GM12891 (cell line): ENCODE measurements at places on chromosomes 6 and 20.

DNA sequence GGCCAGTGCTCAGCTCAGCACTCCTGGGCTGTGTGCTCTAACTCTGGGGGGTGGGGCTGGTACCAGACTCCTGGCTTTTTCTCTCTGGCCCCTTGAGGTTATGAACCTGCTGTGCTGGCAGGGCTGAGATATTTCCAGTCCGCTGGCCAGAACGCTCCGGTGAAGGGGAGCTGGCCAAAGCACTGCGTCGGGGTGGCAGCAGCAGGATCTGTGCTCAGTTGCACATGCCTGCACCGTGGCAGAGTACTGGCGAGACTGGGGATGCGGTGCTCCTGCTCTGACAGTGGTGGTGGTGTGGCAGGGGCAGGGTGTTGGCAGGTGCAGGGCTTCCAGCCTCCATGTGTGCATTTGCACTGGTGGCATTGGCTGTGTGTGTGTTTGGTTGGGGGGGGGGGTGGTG is 374.4 kb downstream of the PHF3 start:
- DNase-seq = no peak

- DNase-seq = no peak
These were observed 27.9 kb upstream of the BMP6 start for GRCh38 chr6:7697820-7698623.

GRCh38 chr6:79548304-79548703 is 11.1 kb upstream of the LCA5 start:
- DNase-seq = no peak

DNA sequence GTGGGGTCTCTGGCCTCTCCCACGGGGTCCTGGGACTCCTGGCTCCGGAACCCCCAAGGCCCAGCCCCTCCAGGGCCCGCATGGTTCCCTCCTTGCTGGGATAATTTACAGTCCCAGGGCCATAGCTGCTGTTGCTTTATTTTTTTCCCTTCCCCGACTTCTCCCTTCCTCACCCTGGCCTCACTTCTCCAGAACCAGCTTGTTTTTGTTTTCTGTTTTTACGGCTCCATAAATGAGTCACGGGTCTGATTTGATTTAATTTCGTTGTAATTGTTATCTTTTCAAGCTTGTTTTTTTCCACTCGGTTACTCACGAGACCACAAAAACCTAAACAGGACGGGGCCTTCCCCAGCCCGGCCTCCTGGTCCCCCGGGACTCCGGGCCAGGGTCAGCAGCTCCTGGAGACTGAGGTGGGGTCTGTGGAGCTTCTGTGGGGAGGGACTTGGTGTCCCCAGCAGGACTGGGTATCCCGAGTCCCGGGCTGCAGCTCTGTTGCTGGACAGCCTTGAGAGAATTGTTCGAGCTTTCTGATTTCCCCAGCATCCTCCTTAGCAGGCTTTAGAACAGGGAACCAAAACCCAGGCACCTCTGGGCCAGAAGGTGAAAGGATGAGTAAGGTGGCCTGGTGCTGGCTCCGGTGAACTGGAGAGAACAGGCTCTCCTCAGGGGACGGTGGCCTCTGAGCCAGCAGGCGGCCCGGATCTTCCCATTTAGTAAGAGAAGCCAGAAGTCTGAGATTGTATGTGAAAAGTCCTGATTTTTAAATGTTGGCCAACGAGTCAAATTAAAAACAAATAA is 94.9 kb downstream of the CEBPB start:
- DNase-seq = no peak

DNA sequence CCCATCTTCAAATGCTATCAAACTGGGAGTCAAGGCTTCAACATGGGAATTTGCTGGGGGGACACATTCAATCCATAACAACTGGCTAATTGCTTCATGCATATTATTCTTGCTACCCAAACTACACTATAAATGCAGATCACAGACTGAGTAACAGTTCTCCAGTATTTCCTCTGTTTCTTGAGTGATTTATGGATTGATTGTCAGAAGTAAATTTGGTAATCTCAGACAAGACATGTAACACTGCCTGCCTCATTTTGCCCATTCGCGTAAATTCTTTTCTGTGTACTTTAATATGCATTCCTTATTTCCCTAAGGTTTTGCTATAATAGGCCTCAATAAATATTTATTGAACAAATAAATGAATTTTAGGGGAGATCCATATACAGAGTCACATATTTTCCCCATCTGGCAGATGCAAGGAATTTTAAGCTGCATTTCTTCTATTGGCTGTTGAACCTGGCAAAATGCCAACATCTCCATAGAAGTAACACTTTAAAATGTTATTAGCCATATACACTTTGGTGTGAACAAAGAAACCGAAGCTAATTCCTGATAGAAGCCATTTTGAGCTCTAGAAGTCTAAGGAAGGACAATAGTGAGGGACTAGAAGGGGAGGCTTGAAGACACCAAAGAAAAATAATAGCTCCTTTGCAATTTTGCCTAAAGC is 98.2 kb downstream of the QRSL1 start:
- no peak for DNase-seq

DNA sequence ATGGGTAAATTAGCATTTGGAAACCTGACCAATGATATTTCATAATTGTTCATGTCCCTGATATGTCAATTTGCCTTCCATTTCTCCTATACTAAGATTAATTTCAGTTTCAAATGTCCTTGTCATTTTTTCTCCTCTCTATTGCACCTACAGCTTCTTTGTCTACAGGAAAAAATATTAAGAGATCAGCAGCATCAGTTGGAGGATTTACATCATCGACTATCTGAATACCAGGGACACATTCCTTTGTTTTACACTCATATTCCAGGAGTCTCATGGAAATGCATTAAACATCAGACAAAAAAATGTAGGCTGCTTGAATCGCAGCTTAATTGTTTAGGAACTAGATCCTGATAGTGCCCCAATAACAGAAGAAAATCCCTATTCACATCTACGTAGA is 188.2 kb downstream of the PRKN start:
- no peak for DNase-seq

DNA sequence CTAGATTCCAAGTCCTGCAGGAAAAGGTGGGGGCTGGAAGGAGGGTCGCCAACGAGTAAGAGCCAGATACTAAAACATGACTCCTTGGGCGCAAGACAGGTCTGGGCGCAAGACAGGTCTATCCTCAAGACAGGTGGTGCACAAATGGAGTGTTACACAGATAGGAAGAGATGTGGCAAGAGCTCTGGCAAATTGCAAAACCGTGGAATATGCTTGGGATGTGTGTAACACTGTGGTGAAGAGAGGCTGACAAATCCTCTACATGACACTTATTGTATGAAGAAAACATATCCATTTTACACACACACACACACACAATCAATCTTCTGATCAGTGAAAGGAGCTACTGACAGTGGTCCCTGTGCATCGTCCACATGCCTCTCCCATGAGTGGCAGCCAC is 77.6 kb downstream of the TBC1D7 start:
- DNase-seq = no peak

DNA sequence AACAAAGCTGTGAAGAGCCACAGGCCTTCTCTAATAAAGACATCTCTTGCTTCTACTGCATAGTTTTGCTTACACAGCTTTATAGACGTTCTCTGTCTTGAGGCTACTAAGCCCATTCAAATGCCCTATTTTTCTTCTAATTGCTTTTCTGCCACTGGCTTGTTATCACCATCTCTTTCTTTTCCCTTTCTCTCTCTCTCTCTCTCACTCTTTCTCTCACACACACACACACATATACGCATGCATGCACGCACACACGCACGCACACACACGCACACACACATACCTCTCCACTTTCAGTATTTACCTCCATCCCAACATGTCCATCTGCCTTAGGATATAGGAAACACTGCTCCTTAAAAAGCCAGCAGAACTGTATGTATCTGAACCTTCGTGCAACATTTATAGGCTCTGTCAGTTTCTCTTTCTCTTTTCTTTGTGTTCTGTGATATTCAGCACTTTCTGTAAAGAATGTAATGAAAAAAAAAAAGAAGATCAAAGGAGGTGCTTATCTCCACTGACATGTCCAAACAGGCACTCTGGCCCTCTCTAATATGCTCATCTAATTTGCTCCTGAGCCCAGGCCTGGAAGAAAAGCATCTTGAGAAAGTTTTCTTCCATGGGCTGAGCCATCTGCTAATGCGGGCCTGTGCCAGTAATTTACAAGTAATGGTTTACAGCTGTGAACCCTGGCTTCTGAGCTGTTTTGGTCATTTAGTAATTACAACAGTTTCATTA is 1046.7 kb upstream of the MAP3K7 start:
- DNase-seq = no peak

GRCh38 chr6:20467437-20467836 is 65.8 kb downstream of the E2F3 start:
- no peak for DNase-seq

GRCh38 chr6:103838457-103838856 is 1021.3 kb downstream of the HACE1 start:
- no peak for DNase-seq

GRCh38 chr6:19811397-19812079 is 25.6 kb upstream of the ID4 start:
- DNase-seq = no peak

GRCh38 chr20:58458342-58459057 is 56.7 kb downstream of the APCDD1L start:
- peak; percentile 66 for DNase-seq

DNA sequence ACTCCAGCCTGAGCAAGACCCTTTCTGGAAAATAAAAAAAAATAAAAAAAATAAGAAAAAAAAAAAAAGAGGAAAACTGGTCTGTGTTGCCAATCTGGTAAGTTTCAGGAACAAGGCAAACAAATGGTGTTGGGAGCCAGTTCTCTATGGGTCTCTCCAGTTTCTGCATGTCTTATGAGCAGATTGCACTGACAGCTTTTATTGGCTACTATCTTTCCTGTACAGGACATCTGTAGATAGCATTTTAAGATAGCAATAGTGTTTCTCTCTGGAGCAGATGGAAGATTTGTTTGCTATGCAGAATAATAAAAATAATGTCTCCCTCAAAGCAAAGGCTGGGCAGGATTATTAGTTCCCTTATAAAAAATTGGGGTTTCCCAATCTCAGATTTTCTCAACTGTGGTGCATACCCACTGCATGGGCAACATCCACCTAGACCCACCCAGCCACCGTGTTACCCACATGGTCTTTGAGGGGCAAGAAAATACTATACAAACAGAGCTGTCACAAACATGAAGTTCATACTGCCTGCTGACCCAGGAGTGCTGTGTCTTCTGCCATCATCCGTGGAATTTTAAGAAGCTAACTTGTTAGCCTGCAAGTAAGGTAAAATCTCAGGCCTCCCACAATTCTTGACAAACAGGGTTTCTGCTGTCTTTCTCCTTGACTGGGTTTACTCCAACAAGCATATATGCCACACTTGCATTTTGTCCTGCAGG is 9.5 kb downstream of the GMDS start:
- no peak for DNase-seq

GRCh38 chr6:73739096-73739495 is 43.1 kb downstream of the CD109 start:
- no peak for DNase-seq

GRCh38 chr20:9485614-9486340 is 28.6 kb upstream of the LAMP5 start:
- no peak for DNase-seq

GRCh38 chr6:92460133-92460532 is 959.2 kb downstream of the EPHA7 start:
- no peak for DNase-seq

DNA sequence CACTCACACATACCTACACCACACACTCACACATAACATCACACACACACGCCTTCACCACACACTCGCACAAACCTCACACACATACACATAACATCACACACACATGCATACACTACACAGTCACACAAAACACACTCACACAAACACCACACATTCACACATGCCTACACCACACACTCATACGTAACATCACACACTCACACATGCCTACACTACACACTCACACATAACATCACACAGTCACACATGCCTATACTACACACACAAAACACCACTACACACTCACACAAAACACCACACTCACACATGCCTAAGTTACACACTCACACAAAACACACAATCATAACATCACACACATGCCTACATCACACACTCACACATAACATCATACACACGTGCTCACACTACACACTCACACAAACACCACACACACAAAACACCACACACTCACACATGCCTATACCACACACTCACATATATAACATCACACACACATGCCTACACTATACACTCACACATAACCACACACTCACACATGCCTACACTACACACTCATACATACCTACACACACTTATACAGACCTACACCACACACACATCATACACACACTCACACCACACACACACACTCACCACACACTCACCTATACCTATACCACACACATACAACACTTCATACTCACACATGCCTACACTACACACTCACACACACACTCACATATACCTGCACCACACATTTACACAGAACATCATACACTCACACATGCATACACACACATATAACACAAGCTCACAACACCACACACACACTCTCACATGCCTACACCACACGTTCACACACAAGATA is 383.5 kb downstream of the C6orf118 start:
- DNase-seq = no peak

DNA sequence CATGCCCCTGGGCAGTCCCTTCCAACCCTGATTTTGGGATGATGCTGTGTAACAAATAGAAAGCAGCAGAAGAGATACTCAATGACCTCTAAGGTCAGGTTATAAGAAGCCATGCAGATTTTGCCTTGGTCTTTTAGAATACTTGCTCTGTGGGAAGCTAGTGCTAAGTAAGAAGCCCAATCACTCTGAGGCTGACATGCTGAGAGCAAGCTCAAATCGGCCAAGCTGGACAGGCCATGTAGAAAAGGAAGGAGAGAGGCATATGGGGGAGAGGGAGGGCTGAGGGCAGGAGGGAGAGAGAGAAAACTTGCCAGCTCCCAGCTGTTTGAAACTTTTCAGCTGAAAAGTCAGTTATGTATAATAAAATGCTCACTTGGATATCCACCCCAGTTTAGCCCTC is 1021.6 kb upstream of the MAP3K7 start:
- no peak for DNase-seq

- DNase-seq = no peak
These were observed 527.5 kb upstream of the ID4 start for GRCh38 chr6:19309661-19310060.

- no peak for DNase-seq
These were observed 62.0 kb downstream of the IL22RA2 start for GRCh38 chr6:137111296-137112066.

GRCh38 chr20:44471481-44471882 is 4.2 kb upstream of the TTPAL start:
- no peak for DNase-seq

DNA sequence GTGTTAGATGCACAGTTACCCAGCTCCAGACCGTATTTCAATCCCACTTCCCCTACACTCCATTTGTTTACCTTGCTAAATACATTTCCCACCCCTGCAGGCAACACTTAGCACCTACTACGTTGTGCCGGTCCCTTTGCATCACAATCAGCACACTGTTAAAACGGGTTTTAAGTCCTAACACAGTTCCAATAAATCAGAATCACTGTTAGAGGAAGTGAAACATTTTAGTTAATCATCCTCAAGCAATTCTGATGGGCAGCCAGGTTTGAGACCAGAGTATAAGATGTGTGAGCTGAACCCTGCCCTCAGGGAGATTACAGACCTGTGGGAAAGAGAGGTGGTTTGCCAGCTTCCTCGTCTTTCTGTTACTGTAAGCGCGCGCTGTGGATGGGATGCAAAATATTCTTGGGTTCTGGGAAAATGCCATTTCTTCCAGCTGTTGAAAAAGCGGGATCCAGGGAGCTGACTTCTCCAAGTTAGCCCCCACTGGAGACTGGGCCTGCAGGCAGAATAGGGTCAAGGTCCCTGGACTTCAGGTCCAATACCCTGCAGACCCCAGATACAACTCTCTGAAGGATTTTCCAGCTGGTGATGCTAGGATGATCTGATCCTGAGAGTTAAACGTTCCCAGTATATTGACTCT is 3.1 kb downstream of the ZCCHC3 start:
- no peak for DNase-seq

GRCh38 chr20:50193199-50193835 is 2.7 kb downstream of the CEBPB start:
- DNase-seq = no peak
